ENCODE measurements at places on chromosomes 12 and 14. TPM values are rescaled to one million over a fixed set of nuclear protein-coding genes. Genes with fewer than 3 reads are reported as not detected.
A peak's percentile ranks its signal among the peaks of the same experiment; 100 is the strongest.

GRCh38 chr12:18375131-18375530 is 113.8 kb downstream of the PIK3C2G start:
- no peak for DNase-seq

DNA sequence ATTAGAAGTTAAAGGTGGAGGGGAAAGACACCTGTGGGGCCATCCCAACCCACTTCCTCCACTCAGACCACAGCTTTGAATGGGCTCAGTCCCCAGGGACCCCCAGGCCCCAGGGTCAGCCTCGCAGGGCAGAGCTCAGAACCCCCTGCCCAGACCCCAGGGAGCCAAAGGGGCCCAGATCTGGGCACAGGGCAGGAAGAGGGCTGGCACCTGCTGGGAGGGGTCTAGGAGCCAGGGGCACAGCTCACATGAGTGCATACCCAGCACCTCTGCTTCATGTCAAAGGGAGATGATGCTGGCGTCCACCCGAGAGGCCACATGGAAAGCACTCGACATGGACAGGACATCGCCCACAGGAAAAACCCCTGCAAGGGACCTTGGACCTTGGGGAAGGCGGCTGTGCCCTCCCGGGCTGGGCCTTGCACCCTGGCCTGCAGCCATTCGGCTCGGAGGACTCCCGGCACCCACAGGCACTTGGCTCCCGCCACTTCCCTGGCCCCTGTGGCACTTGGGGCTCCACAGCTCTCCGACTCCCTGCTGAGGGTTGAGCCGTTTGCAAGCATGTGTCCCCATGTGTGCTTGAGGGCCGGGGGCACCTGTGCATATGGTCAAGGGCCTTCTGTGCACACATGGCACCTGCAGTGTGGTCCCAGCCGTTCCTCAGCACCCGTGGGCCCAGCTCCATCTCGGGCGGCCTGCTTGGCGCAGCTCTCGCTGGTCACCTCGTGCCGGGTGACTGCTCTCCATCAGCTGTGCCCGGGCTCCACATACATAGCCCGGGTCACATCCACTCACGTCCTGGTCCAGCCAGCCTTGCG is 7.8 kb upstream of the AMN start:
- DNase-seq = no peak

GRCh38 chr12:25083211-25083610 is 111.7 kb downstream of the DNAI7 start:
- no peak for DNase-seq

DNA sequence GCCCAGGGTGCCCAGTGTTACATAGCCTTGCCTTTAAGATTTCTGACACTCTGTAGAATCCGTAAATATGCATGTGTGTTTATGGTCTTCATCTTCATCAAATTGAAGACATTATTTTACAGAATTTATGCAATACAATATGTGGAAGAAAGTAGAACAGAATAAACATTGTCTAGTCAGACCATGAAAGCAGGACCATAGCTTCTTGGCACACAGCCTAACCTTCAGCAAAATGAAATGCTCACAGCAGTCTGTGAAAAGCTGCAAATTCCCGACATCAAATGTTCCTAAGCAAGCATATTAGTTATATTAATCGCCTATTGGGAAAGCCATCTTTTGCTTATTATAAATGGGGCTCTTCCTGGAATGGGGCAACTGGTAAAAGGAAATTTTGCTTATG is 111.3 kb upstream of the GARIN2 start:
- DNase-seq = no peak

DNA sequence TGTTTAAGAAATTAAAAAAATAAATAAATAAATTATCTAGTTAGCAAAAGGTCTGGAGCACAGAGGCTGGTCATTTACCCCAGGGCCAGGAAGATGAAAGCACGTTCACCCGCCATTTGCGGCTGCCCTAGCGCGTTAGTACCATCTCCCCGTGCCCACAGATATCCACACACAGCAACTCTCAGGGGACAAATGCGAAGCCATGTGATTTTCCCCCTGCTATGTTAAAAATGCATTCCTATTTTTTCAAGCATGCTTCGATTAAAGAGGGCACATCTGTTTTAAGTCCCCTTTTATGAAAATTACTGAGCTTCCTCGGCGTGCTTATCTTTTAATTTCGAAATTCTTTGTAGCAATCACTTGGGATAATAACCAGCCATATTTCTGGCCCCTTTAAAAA is 56.9 kb upstream of the PIWIL1 start:
- no peak for DNase-seq

TPH2 gene
- total RNA-seq = not detected

DNA sequence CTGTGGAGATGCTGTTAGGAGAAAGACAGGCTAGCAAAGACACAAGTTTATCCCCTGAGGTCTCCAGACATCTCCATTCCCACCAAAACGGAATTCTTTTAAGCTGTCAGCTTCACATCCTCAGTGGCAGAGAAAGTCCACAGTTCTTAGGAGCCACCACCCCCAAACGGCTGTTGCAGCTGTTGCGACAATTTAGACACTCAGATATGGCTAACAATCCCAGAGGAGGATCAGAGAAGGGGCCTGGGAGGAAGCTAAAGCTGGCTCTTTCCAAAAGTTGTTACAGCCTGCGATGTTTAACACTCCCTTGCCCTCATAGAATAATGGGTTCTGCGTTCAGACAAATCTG is 1.9 kb upstream of the ATP5MC2 start:
- no peak for DNase-seq

DNA sequence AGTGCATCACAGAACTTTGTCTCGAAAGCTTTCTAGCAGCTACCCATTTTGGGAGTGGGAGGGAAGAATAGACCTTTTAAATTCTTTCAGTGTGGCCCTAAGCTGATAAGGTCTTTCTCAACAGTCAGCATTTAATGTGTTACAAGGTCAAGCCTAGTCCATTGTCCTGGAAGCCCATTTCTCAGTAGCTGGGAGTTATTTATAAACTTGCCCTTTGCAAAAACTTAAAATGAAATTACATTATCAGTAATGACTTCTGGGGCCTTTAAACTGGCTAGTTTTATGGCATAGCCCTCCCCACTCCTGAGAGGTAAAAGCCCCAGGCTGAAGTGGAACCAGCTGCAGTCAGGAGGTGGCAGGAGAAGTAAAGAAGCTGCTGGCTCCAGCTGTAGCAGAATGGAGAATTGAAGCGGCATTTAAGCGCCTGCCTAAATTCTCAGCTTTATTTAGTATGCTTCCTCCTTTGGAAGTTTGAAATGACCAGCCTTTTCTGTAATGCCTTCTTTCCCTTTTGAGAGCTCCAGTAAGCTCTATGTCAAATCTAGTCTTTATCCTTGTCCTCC is 12.4 kb downstream of the COPZ1 start:
- no peak for DNase-seq

DNA sequence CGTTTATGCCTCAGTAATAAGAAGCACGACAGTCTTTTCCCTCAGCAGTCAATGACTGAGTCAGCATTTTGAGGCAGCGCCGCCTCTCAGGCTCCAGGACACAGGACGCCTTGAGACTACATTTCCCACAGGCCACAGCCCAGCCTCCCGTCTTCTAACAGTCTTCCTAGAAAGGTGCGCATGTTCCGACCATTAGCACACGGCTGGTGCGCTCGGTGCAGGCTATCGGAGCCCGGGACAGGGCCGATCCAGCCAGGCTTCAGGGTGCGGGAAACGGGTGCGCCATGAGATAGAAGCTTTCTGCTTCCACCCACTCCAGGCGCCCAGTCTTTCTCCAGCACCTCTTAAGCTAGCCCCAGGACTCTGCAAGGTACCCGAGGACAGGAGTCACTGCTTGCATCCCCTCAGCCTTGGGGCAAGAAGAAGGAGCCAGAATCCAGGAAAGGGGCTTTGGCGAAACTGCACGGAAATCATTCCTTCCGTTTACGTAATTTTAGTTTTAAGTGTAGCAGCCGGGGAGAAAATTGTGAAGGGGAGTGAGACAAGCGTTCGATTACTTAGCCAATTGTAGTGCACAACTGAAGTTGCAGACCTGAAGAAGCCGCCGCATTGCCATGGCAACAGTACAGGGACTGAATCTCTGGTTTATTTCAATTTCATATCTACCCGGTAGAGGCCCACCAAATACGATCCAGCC is 54.0 kb downstream of the ZNF641 start:
- peak; percentile 23 for DNase-seq

NKX2-8 gene
- total RNA-seq = not detected

DNA sequence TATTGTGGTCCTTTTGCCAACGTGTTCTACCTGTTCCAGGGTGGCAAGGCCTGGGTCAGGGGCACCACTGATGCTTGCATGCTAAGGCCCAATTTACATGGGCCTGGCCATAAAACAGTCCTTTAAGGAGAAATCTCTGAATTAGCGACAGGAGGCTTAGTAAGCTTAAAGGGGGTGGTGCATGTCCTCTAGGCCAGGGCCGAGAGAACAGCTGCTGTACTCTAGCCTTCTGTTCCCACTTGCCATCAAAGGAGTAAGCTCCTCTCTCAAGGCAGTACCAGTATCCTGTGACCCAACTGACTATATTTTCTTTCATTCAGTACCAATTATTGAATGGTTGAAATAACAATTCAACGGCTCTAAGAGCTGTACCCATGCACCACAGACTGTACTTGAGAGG is 67.7 kb upstream of the ZDHHC17 start:
- no peak for DNase-seq

- DNase-seq = no peak
Measured at GRCh38 chr14:53881161-53881871, 75.3 kb downstream of the BMP4 start.

Measured in T-cell (primary cell).